MG63 (cell line): ENCODE measurements at places on chromosomes 7 and 10. TPM values are rescaled to one million over a fixed set of nuclear protein-coding genes. Genes with fewer than 3 reads are reported as not detected.

HOXA13 gene
- total RNA-seq: 0.30 and 1.5 TPM in 2 replicates

VPS50 gene
- 14.2 and 23.3 TPM in 2 replicates for total RNA-seq

PLA2G12B gene
- not detected in 2 replicates for total RNA-seq

- DNase-seq: no peak
Observed at GRCh38 chr7:151051108-151051507, 2.8 kb downstream of the ASIC3 start.

- no peak for DNase-seq
Observed at GRCh38 chr10:11563936-11564335, 47.5 kb downstream of the USP6NL start.

GRCh38 chr10:22825841-22826240 lies 102.0 kb upstream of the ARMC3 start:
- DNase-seq: no peak

DNA sequence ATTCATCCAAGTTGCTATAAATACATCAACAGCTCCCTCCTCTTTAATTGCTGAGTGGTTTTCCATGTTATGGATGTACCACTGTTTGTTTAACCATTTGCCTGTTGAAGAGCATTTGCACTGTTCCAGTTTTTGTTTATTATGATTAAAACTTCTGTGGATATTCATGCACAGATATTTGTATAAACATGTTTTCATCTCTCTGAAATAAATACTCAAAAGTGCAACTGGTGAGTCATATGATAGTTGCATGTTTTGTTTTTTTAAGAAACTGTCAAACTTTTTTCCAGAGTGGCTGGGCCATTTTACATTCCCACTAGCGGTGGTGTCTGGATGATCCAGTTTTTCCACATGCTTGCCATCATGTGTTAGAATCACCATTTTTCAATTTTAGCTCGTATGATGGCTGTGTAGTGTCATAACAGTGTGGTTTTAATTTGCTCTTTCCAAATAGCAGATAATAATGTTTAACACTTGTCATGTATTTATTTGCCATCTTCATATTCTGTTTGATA lies 33.6 kb downstream of the MEOX2 start:
- DNase-seq: no peak

GRCh38 chr10:58796242-58796641 lies 283.6 kb downstream of the BICC1 start:
- DNase-seq: no peak

DNA sequence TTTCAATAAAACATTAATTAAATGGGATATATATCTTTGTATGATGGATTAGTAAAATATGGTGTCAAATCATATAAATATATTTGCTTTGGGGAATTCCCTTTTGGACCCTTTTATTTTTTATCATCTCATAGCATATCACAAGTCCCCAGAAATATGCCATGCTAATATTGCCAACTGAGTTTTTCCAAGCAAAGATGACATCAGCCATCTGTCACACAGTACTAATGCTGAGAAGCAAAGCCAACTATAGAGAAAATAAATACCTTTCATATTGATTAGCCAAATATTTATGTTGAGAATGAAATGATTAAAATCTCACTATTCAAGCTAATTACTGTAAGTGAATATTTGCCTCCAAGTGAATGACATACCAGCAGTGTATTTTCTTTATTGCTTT lies 575.3 kb downstream of the ETV1 start:
- no peak for DNase-seq

- no peak for DNase-seq
Observed at GRCh38 chr7:17030559-17030958, 148.8 kb upstream of the AGR3 start.

- DNase-seq: no peak
Observed at GRCh38 chr10:102930720-102931119, 12.6 kb downstream of the CNNM2 start.

- DNase-seq: peak; percentile 80
Observed at GRCh38 chr10:96374985-96375830, 16.4 kb upstream of the OPALIN start.

DNA sequence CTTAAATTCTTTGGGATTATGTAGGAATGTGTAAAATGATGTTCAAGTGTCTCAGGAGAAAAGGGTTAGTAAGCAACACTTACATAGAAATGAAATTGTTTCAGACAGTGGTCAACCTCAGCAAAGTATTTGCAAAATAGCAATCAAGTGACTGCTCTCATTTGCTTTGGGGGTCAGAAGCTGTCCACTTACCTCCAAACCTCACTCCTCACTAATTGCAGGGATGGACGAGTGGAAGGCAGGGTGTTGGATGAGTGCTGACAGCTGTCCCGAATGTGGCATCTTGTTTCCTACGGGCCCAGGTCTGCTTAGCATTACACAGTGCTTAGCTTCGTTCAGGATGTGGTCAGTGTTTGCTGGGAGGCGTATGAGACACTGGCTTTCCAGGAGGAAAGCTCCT lies 437.0 kb downstream of the SUGCT start:
- DNase-seq: no peak

- no peak for DNase-seq
Observed at GRCh38 chr10:103555325-103555649, 61.8 kb downstream of the NEURL1 start.

- no peak for DNase-seq
Observed at GRCh38 chr7:152158801-152159587, 133.5 kb downstream of the GALNT11 start.
